ENCODE measurements at places on chromosomes 2 and 18.

- H3K27ac ChIP-seq = no peak overlapping the region
- peak overlapping the region; percentile 23 for H3K4me3 ChIP-seq
- no peaks in the 10 kb centered on the region for H3K36me3 ChIP-seq
- no peaks in the 10 kb centered on the region for H3K27me3 ChIP-seq
These were observed 2.0 kb downstream of the SMAD2 start for GRCh38 chr18:47928466-47928865.

- H3K4me1 ChIP-seq = no peaks in the 10 kb centered on the region
- H3K27ac ChIP-seq = no peak overlapping the region
- DNase-seq = no peak
- H3K4me3 ChIP-seq = no peak overlapping the region
- H3K36me3 ChIP-seq = no peaks in the 10 kb centered on the region
- no peaks in the 10 kb centered on the region for H3K27me3 ChIP-seq
These were observed 73.6 kb upstream of the RND3 start for GRCh38 chr2:150561076-150561475.

GRCh38 chr18:8162802-8163201 is 446.4 kb upstream of the RAB12 start:
- H3K4me1 ChIP-seq = no peaks in the 10 kb centered on the region
- no peaks in the 10 kb centered on the region for H3K36me3 ChIP-seq
- DNase-seq = no peak

GRCh38 chr2:216257089-216257488 is 115.2 kb downstream of the MARCHF4 start:
- H3K27ac ChIP-seq = no peak overlapping the region
- no peaks in the 10 kb centered on the region for H3K27me3 ChIP-seq
- DNase-seq = no peak
- H3K4me3 ChIP-seq = no peak overlapping the region

GRCh38 chr2:194203898-194204297 is 1453.1 kb upstream of the SLC39A10 start:
- DNase-seq = no peak
- H3K27me3 ChIP-seq = no peaks in the 10 kb centered on the region
- H3K4me1 ChIP-seq = no peaks in the 10 kb centered on the region
- H3K36me3 ChIP-seq = no peaks in the 10 kb centered on the region

- H3K27me3 ChIP-seq = no peaks in the 10 kb centered on the region
- DNase-seq = no peak
- H3K4me3 ChIP-seq = no peak overlapping the region
- H3K36me3 ChIP-seq = no peaks in the 10 kb centered on the region
- H3K27ac ChIP-seq = no peak overlapping the region
These were observed 911.5 kb upstream of the SOX11 start for GRCh38 chr2:4780679-4781078.

GRCh38 chr2:25806941-25807340 is 71.3 kb downstream of the ASXL2 start:
- no peaks in the 10 kb centered on the region for H3K4me1 ChIP-seq
- H3K36me3 ChIP-seq = peaks cover 23% of the 10 kb centered on the region
- no peak overlapping the region for H3K27ac ChIP-seq
- no peak for DNase-seq
- H3K27me3 ChIP-seq = no peaks in the 10 kb centered on the region

GRCh38 chr2:171794918-171795317 is 99.1 kb downstream of the SLC25A12 start:
- no peak overlapping the region for H3K4me3 ChIP-seq
- DNase-seq = no peak
- no peak overlapping the region for H3K27ac ChIP-seq
- peaks cover 9% of the 10 kb centered on the region for H3K36me3 ChIP-seq
- peaks cover 12% of the 10 kb centered on the region for H3K4me1 ChIP-seq
- H3K27me3 ChIP-seq = no peaks in the 10 kb centered on the region

DNA sequence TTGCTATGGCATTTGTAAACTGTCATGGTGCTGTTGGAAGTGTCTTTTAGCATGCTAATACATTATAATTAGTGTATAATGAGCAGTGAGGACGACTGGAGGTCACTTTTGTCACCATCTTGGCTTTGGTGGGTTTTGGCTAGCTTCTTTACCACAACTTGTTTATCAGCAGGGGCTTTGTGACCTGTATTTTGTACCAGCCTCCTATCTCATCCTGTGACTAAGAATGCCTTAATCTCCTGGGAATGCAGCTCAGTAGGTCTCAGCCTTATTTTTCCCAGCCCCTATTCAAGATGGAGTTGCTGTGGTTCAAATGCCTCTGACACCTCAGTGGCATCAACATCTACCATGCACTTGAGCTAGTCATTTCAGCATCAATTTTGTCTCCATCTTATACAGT is 29.7 kb downstream of the LYPD6 start:
- H3K4me3 ChIP-seq = no peak overlapping the region
- DNase-seq = no peak
- no peak overlapping the region for H3K27ac ChIP-seq
- H3K27me3 ChIP-seq = no peaks in the 10 kb centered on the region
- H3K4me1 ChIP-seq = no peaks in the 10 kb centered on the region
- no peaks in the 10 kb centered on the region for H3K36me3 ChIP-seq

- peaks cover 55% of the 10 kb centered on the region for H3K4me1 ChIP-seq
- H3K27ac ChIP-seq = no peak overlapping the region
- H3K4me3 ChIP-seq = no peak overlapping the region
- H3K36me3 ChIP-seq = no peaks in the 10 kb centered on the region
- no peak for DNase-seq
These were observed 9.6 kb upstream of the MTA3 start for GRCh38 chr2:42558827-42559226.

GRCh38 chr2:231800493-231801091 is 14.3 kb downstream of the COPS7B start:
- no peak for DNase-seq
- H3K4me1 ChIP-seq = no peaks in the 10 kb centered on the region
- H3K4me3 ChIP-seq = no peak overlapping the region
- peaks cover 78% of the 10 kb centered on the region for H3K36me3 ChIP-seq
- H3K27me3 ChIP-seq = no peaks in the 10 kb centered on the region
- no peak overlapping the region for H3K27ac ChIP-seq

GRCh38 chr2:177547122-177547521 is 154.5 kb downstream of the AGPS start:
- no peak for DNase-seq
- H3K27ac ChIP-seq = no peak overlapping the region
- H3K4me1 ChIP-seq = peaks cover 4% of the 10 kb centered on the region
- no peaks in the 10 kb centered on the region for H3K36me3 ChIP-seq

- H3K27ac ChIP-seq = no peak overlapping the region
- no peaks in the 10 kb centered on the region for H3K36me3 ChIP-seq
- no peak for DNase-seq
- H3K27me3 ChIP-seq = no peaks in the 10 kb centered on the region
- no peaks in the 10 kb centered on the region for H3K4me1 ChIP-seq
These were observed 134.9 kb upstream of the GLI2 start for GRCh38 chr2:120600786-120601185.

DNA sequence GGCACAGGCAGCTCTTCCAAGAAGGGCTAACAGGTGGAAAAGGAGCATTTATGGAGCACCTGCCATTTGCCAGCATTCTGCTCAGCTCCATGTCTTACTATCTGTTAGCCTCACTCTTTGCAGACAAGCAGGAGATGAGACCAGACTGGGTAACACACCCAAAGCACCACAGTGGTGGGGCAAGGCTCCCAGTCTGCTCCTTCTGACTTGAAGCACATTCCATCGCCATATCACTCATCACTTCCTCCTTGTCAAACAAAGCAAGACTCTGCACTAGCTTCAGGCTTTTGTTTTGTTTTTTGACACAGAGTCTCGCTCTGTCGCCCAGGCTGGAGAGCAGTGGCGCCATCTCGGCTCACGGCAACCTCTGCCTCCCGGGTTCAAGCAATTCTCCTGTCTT is 182.8 kb downstream of the MGAT5 start:
- H3K4me3 ChIP-seq = no peak overlapping the region
- H3K4me1 ChIP-seq = no peaks in the 10 kb centered on the region
- peaks cover 22% of the 10 kb centered on the region for H3K36me3 ChIP-seq
- no peaks in the 10 kb centered on the region for H3K27me3 ChIP-seq
- DNase-seq = no peak

DNA sequence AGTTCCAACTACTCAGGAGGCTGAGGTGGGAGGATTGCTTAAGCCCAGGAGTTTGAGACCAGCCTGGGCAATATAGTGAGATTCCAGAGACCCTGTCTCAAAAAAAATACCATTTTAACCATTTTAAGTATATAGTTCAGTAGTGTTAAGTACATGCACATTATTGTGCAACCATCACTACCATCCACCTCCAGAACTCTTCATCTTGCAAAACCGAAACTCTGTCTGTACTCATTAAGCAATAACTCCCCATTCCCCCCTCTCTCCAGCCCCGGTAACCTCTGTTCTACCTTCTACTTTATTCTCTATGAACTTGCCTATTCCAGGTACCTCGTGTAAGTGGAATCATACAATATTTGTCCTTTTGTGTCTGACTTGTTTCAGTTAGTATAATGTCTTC is 86.4 kb downstream of the GFPT1 start:
- no peaks in the 10 kb centered on the region for H3K4me1 ChIP-seq
- no peak overlapping the region for H3K27ac ChIP-seq
- H3K4me3 ChIP-seq = no peak overlapping the region
- H3K36me3 ChIP-seq = no peaks in the 10 kb centered on the region
- peaks cover 22% of the 10 kb centered on the region for H3K27me3 ChIP-seq
- DNase-seq = no peak

Measured in thymus (tissue), 14 donors.